ENCODE measurements at places on chromosomes 7 and 10.

DNA sequence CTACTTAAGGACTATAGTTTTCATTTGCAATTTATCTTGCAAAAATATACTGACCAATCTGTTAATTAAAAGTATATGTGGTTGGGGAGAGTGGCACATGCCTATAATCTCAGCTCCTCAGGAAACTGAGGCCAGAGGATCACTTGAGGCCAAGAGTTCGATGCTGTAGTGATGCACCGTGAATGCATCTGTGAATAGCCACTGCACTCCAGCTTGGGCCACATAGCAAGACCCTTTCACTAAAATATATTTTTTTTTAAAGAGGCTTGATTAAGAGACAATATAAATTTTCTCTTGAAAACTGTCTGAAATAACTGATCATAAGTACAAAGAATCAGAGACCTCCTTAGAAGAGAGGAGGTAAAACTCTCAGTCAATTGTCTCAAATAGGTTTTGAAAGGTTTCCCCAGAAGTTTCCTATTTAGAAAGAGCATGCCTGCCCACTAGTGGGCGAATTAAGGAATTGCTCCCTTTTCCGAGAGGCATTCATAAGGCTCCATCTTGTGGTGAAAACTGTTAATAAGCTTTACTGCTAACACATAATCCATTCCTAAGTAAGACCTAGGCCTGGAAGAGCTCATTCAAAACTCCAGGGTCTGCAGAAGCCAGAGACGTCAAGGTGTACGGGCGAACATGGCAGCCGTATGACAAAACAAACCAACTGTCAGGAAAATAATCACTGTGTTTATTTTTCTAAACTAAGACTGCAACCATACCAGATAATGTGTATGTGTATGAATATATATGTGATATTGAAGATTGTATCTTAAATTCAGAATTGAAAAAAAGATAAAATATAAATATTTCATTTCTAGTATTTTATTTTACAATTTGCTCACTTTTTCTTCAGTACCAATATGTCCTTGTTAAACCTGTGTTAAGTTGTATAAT is 6.8 kb upstream of the TAS2R40 start:
- DNase-seq, result peak; percentile 17

- no peak for DNase-seq
Observed at GRCh38 chr7:75804004-75804403, 9.6 kb downstream of the CCL24 start.

GRCh38 chr7:11701829-11702560 is 130.0 kb downstream of the THSD7A start:
- no peak for DNase-seq

GRCh38 chr10:16843252-16843870 is 26.1 kb upstream of the RSU1 start:
- DNase-seq, result no peak

GRCh38 chr10:17349717-17350116 is 104.7 kb downstream of the ST8SIA6 start:
- DNase-seq, result no peak

- no peak for DNase-seq
Observed at GRCh38 chr10:63114031-63114814, 18.9 kb upstream of the NRBF2 start.

GRCh38 chr10:7146189-7146588 is 264.6 kb downstream of the SFMBT2 start:
- no peak for DNase-seq

GRCh38 chr10:122499491-122499941 is 38.2 kb downstream of the HTRA1 start:
- DNase-seq, result no peak

GRCh38 chr7:42831006-42831717 is 80.7 kb downstream of the C7orf25 start:
- no peak for DNase-seq

DNA sequence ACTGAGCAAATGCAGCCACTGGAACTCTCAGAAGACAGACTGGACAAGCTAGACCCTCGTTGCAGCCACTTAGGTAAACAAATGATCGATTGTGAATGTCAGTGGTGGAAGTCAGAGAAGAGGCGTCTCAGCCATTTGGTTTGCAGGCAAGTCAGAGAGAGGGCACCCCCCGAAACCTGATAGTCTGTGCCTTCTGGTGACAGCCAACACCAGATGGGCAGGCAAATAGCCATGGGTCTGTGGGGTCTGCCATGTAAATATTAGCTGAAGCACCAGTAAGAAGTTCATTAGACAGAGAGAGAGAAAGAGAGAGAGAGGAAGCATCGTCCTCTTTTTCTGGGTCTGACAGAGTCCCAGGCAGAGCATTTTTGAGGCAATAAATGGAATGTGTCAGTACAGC is 5.4 kb downstream of the PPP1R17 start:
- DNase-seq, result no peak

GRCh38 chr7:118327174-118327573 is 102.7 kb downstream of the ANKRD7 start:
- DNase-seq, result no peak

GRCh38 chr10:27513451-27514191 is 9.5 kb downstream of the RAB18 start:
- no peak for DNase-seq

DNA sequence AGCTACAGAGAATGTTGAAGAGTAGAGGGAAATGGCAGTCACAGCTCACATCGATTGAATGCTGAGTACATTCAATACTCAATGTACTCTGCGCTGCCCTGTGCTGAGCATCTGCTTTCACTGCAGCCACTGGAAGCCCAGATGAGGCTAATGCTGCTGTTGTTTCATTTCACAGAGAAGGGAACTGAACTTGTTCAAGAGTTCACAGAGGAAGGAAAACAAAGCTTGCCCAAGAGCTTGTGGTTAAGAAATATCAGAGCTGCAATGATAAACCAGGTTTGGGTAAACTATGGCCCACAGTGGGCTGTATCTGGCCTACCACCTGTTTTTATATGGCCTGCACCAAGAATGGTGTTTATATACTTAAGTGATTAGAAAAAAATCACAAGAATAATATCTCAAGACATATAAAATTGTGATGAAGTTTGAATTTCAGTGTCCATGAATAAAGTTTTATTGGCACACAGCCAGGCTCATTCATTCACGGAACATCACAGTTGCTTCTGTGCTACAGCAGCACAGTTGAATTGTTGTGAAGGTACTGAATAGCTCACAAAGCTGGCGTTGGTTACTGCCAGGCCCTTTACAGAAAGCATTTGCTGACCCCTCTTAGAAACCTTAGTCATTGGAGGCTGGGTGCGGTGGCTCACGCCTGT is 64.1 kb downstream of the CFAP58 start:
- no peak for DNase-seq

GRCh38 chr10:6101181-6101580 is 12.3 kb downstream of the RBM17 start:
- DNase-seq, result no peak

GRCh38 chr7:141295367-141295895 is 221.6 kb downstream of the TMEM178B start:
- no peak for DNase-seq

- no peak for DNase-seq
Observed at GRCh38 chr10:65571011-65571570, 1354.7 kb upstream of the LRRTM3 start.

GRCh38 chr10:109187677-109188076 is 735.6 kb downstream of the XPNPEP1 start:
- no peak for DNase-seq

DNA sequence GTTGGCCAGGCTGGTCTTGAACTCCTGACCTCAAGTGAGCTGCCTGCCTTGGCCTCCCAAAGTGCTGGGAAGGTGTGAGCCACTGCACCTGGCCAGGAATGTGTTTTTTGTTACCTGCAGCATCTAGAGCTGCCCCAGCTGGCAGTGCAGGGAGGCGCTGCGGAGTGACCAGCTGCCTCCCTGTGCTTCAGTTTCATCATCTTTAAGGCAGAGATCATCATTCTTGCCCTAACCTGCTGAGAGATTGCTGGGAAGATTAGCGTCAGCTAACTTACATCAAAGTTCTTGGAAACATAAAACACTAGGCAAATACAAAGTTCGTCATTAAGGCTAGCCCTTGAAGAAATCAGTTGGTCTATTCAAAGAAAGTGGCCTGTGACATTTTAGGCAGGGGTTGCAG is 2.3 kb downstream of the ZNF282 start:
- no peak for DNase-seq

DNA sequence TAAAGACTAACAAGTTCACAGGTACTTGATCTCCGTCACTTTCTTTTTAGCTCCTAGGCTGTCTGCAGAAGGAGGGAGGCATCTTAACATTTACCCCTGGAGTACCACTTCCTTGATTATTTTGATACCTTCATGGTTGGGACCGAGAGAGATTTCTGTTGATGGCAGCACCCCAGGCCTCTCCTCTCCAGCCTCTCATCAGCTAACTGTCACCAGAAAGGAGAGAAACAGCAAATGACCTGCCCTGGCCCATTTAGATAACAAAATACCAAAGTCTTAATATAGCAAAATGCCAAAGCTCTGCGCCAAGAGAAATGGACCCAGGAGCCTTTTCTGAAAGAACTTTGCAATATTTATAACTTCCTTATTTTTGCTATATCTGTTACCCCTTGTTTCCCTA is 30.0 kb upstream of the KLHL7 start:
- DNase-seq, result no peak

- DNase-seq, result no peak
Observed at GRCh38 chr7:104264285-104264684, 56.5 kb upstream of the ORC5 start.

DNA sequence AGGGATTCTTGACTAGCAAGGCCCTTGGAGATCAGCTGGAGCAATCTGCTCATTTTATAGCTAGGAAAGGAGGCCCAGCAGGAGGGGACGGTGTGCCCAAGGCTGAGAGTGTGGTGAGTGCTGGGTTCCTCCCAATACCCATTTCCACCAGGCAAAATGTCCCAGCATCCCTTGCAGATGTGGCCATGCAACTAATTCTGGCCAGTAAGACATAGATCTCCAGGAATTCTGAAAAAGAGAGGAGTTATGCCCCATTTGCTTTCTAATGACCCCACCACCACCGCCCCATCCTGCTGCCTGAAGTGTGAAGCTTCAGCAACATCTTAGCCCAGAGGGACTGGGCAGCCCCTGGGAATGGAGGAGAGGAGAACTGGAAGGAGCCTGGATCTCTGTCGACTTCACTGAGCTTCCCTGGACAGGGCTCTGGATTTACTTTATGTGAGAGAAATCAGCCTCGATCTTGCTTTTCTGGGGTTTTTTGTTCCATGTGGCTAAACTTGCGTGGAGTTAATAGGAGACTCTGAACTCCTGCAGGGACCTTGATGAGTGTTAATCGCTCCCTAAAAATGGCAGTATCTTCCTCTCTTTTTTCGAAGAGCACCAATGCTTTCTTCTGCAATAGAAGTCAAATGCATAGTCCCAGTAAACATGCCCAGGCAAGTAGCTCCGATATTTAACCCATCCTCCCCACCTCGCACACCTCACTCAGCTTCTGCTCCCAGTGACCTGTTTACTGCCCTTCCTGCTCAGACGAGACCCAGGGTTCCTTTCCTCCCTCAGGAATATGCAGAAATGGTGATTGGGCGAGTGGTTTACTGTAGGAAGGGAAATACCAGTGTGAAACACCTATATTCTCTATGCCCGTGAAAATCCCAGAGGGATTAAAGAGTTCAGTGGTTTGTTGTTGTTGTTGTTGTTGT is 127.5 kb upstream of the GPR26 start:
- DNase-seq, result no peak

- DNase-seq, result no peak
Observed at GRCh38 chr7:70135656-70136055, 537.4 kb downstream of the AUTS2 start.

DNA sequence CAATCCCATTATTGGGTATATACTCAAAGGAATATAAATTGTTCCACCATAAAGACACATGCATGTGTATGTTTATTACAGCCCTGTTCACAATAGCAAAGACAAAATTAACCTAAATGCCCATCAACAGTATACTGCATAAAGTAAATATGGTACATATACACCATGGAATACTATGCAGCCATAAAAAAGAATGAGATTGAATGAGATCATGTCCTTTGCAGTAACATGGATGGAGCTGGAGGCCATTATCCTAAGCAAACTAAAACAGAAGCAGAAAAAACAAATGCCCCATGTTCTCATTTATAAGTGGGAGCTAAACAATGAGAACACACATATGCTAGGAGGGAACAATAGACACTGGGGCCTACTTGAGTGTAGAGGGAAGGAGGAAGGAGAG is 44.7 kb upstream of the CROT start:
- no peak for DNase-seq

GRCh38 chr7:137443616-137444015 is 100.1 kb upstream of the PTN start:
- no peak for DNase-seq

DNA sequence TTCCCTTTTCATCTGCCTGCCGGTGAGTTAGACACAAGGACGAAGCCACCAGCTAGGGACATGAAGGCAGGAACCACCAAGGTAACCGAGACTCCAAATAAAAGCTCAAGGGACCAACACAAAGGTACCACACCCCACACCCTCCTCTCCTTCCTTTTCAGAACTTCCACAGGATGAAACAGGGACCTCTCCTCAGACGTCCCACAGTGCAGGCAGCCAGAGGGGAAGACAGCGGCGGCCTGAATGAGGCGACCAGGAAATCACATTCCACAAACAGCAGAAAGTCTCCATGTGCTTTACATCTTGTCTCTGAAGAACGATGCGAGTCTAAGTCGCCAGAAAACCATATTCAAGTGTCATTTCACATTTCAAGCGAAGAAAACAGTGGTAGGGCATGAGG is 97.8 kb downstream of the DIP2C start:
- DNase-seq, result no peak

DNA sequence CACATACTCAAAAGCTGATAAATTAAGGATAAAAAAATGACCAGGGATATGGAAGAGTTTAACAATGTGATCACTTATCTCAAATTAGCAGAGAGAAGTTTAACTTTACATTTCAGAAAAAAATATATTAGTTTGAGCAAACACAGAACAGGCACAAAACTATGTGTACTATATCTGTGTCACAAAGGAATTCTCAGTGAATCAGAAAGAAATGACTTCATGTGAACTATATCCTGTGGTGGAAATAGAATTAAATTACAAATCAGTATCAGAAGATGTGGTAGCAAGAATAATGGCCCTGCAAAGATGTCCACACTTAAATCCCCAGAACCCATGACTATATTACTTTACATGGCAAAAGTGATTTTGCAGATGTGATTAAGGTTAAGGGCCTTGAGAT is 70.3 kb downstream of the SEC23IP start:
- no peak for DNase-seq

GRCh38 chr10:1498746-1499358 is 238.5 kb downstream of the ADARB2 start:
- DNase-seq, result no peak

- no peak for DNase-seq
Observed at GRCh38 chr7:22001345-22002004, 55.8 kb upstream of the CDCA7L start.

- no peak for DNase-seq
Observed at GRCh38 chr7:10696064-10696463, 277.6 kb upstream of the PHF14 start.

Measured in stimulated activated CD8-positive, alpha-beta memory T cell treated with anti-CD3 and anti-CD28 coated beads, Interleukin-15, amount 100 ng/mL, for 4 hours (primary cell).